ENCODE measurements at places on chromosomes 13 and 19.

DNA sequence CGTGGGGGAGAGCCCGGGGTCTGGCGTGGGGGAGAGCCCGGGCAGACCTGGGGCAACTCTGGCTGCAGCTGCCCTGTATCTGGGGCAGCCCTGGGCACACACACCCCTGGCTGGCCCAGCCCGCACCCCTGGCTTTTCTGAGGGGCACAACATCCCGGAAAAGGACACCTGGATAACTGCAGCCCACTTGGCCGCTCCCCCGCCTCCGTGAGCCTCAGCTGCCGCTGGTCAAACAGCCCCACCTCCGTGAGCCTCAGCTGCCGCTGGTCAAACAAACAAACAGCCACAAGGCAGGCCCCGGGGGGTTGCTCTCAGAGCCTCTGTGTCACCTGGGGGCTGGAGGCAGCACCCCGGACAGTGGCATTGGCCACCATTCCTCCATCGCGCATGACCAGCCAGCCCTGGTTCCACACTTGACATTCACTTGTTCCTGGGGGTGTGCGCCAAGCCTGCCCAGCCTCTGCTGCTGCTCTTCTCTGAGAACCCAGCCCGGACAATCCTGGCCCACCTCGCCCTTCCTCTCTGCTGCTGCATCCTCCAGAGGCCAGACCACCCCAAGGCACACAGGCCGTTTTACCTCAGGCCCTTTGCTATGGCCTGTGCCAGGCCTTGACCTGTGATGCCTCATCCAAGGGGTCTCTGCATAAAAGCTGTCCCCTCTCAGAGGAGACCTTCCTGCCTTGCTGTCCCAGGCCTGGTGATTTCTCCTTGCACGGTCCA lies 19.9 kb downstream of the CEBPG start:
- DNase-seq = no peak

GRCh38 chr19:54469496-54469934 lies 3.6 kb downstream of the CDC42EP5 start:
- DNase-seq = no peak

DNA sequence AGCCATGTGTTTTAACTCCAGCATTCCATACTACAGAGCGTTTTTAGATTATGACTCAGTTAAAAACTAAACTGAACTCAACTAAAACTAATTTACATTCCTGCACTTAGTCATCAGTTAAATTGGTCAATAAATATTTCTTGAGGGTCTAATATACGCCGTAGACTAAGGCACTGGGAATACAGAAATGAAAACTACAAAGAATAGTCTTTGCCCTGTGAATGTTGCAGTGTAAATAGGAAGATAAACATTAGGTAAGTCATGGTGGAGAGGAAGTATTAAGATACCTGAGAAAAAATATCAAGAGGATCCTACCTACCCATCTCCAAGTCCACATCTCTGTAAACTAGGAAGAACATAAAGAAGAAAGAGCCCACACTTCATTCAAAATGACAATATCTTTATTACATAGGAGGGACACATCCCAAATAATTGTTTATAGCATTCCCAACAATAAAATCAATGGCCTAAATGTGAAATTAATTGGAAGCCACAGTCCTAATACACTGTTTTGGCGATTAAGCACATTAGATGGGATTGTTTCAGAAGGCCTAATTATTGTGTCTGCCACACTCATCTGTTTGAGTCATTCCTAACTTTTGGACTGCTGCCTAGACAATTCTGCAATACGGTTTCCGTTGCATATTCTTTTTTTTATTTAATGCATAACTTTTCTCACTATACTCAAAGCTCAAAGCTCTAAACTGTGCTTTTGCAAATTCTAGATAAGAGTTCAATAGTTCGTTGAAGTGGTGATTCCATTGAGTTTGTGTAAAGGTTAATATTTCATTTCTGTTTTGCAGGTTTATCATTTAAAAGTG lies 52.9 kb downstream of the MBNL2 start:
- DNase-seq = no peak

GRCh38 chr19:1699998-1700732 lies 47.8 kb upstream of the TCF3 start:
- DNase-seq = no peak

DNA sequence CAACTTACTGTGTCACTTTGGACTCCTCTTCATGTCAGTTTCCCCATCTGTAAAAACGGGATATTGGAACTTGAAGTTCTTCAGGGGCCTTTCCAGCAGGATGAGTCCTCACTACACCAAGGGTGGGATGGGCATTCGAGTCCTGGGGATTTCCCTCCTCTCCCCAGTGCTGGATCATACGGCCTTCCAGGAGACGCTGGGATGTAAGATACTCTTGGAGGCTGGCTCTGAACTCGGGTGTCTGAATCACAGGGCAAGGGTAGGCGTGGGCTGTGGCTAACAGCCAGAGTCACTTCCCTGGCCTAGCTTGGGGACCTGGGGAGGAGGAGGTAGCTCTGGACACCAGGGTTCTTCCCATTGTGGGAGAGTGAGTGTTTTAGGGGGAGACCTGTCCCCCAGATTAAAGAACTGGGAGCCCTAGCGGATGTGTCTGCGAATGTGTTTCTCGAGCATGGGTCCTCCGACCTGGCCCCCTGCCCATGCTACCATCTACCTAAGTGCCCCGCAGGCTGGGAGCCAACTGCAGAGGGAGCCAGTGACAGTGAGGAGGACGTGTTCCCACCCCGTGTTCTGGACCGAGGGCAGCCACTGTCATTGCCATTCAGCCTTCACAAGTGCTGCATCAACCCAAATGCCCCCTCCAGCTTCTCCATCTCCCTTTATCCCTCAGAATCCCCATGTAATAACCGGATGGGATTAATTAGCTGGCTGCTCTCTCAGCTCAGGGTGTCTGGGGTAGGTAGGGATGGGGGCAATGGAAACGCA lies 2.4 kb upstream of the CYTH2 start:
- DNase-seq = no peak

DNA sequence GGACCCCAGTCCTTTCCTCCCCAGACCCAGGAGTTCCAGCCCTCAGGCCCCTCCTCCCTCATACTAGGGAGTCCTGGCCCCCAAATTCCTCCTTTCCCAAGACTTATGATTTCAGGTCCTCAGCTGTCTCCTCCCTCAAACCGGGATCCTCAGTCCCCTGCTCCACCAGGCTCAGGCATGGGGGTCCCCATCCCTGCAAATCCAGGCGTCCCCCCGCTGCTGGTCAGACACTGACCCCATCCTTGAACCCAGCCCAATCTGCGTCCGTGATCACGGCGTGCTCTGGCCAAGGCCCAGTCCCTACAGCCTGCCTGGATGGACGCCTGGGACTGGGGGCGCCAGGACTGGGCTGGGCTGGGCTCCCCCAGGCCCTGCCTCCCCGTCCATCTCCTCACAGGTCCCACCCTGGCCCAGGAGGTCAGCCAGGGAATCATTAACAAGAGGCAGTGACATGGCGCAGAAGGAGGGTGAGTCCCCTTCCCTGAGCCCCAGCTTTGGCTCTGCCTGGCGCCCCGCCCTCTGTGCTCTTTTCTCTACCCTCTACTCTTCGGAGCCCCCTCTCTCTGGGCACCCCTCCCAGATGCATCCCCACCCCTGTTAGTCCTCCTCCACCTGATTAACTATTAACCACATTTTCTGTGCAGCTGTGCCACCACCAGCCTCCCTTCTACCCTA lies 672 bp downstream of the HPN start:
- DNase-seq = no peak

DNA sequence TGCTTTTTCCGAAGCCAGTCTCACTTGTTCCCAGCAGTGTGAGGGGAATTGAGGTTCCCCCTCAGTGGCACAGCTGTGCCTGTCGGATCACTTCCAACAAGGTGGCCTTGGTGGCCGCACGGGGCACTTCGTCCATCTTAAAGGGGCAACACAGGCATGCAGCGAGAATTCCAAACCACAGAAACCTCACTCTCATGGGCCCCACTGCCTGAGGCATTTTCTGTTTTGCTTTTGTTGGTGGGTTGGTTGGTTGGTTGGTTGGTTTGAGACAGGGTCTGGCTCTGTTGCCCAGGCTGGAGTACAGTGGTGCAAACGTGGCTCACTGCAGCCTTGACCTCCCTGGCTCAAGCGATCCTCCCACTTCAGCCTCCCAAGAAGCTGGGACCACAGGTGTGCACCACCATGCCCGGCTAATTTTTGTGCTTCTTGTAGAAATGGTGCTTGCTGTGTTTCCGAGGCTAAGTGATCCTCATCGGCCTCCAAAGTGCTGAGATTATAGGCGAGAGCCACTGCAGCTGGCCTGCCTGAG lies 3.7 kb upstream of the NDUFS7 start:
- no peak for DNase-seq

DNA sequence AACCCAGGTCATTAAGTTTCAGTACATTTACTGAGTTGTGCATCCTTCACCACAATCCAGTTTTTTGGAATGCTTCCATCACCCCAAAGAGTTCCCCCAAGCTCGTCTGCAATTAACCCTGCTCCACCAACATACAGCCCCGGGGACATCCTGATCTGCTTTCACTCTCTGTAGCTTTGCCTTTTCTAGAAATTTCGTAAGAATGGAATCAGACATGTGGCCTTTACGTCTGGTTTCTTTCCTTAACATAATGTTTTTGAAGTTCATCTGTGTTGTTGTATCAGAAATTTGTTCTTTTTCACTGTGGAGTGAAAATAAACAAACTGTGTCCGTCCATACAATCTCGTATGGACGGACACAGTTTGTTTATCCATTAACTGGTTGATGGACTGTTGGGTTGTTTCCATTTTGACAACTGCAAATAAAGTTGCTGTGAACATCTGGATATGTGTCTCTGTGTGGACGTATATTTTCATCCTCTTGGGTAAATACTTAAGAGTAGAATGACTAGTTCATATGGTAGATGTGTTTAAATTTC lies 2.9 kb downstream of the KLHL26 start:
- no peak for DNase-seq

GRCh38 chr13:49082653-49083536 lies 107.2 kb downstream of the FNDC3A start:
- DNase-seq = no peak

DNA sequence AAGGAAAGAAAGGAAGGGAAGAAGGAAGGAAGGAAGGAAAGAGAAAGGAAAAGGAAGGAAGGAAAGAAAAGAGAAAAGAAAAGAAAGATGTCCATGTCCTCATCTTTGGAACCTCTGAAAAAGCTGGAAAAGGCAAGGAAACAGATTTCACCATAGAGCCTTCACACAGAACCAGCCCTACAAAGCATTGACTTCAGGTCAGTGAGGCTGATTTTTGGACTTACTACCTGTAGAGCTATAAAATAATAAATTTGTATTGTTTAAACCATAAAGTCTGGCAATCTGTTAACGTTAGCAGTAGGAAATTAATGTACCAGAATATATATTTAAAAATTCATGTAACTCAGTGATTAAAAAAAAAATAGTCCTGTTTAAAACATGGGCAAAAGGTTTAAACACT lies 130.0 kb downstream of the PIBF1 start:
- no peak for DNase-seq

- DNase-seq = no peak
These were observed 523 bp downstream of the ELAVL1 start for GRCh38 chr19:8004723-8005513.

DNA sequence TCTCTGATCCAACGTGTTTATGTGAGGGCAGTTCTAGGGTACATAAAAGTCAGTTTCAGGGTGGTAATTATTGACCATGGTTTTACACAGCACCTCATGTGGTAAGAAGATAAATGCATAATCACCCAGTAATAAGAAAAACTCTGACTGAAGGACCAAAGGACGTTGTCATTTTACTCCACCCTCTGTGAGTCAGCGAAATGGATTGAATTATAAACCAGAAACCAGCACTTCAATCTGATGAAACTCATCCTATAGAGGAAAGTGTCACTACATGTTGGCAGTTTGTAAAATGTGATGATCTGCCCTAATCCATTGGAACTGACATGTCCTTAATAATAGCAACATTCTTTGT lies 406.8 kb downstream of the KLF5 start:
- no peak for DNase-seq

- DNase-seq = no peak
These were observed 662 bp downstream of the CBARP start for GRCh38 chr19:1237027-1237659.

- DNase-seq = no peak
These were observed 37.1 kb upstream of the XPO4 start for GRCh38 chr13:20939662-20940061.

- DNase-seq = no peak
These were observed 143.6 kb upstream of the SLITRK1 start for GRCh38 chr13:84025824-84026223.

DNA sequence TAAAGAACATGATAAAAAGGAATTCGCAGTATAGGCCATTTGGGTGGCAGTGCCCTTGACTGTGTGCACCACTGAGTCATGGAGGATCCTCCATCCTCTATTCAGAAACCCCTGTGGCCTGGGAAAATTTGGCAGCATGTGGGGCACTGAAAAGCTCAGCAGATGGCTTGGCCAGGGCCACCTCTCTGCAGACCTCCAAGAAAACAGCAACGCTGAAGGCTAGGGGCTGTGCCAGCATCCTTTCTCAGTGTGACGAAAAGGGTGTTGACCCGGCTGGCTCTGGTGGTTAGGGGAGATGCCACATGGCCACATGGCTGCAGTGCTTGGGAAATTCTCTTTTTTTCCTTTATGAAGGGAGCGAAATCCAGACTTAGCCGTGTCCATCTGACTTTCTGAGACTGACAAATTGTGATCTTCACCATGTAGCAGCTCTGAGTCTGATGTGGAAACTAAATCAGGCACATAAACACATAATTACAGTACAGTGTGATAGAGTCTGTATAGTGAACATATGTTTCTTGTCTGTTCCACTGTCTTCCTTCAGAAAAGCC lies 178.0 kb downstream of the KCTD12 start:
- no peak for DNase-seq

DNA sequence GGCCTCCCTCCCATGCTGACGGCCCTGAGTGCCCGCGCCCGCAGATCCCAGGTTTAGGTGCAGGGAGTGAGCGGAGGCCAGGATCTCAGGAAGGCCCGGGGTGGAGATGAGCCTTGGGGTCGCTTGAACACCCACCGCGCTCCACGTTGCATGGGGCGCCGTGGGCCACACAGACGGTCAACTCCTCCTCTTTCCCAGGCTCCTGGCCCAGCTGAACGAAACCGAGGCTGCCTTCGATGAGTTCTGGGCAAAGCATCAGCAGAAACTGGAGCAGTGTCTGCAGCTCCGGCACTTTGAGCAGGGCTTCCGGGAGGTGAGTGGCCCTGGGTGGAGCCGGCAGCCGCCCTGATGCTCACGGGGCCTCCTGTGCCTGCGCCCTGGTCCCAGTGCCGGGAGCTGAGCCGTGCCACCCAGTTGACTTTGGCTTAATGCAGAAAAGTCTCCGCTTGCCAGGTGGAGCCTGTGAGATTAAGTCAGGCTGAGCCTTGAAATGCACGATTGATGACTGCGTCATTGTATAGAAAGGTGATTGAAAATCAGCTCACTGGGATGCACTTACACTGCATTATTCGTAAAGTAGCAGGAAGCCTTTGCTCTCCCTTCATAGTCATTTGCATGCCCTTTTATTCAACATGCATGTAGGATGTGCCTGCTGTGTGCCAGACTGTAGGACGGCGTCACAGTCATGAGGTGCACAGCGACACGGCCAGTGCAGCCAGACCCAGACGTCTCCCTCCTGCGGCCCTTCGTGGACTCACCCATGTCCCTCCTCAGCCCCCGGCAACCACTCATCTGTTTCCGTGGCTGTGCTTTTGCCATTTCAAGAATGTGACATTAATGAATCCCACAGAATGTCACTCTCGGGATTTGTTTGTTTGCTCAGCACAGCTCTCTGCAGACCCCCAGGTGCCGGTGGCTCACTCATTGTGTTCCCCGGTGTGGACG lies 35.5 kb upstream of the F7 start:
- DNase-seq = no peak

GRCh38 chr13:97027162-97027554 lies 32.9 kb upstream of the OXGR1 start:
- DNase-seq = no peak
